Heart left ventricle (tissue), 16 donors: ENCODE measurements at places on chromosomes 11 and 22. TPM values are rescaled to one million over a fixed set of nuclear protein-coding genes. Genes with fewer than 3 reads are reported as not detected.

- H3K4me1 ChIP-seq: peaks cover 34% of the 10 kb centered on the region
- H3K4me3 ChIP-seq: no peak overlapping the region
- no peaks in the 10 kb centered on the region for H3K36me3 ChIP-seq
- no peak overlapping the region for H3K27ac ChIP-seq
- H3K27me3 ChIP-seq: no peaks in the 10 kb centered on the region
Measured at GRCh38 chr11:30322191-30322590, 713 bp upstream of the ARL14EP start.

DNA sequence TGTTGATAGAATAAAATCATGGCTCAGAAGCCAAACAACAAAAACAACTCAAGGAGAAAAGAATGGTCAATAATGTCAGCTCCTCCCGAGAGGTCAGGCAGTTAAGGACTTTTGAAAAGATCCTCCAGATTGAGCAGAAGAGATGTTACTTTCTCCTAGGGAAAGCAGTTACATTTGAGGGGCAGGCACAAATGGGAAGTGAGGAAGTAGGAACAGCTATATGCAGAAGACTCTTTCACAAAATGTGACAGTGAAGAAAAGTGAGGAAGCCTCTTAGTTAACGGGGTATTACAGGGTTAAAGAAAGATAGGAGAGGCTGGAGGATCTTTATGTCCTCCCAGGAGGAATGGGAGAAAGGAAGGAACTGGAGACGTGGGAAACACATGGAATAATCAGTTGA lies 3.4 kb downstream of the DCHS1 start:
- no peak for DNase-seq
- peaks cover 14% of the 10 kb centered on the region for H3K4me1 ChIP-seq
- H3K4me3 ChIP-seq: no peak overlapping the region
- H3K36me3 ChIP-seq: no peaks in the 10 kb centered on the region
- no peaks in the 10 kb centered on the region for H3K27me3 ChIP-seq

GRCh38 chr11:57462597-57462996 lies 2.3 kb downstream of the RTN4RL2 start:
- no peaks in the 10 kb centered on the region for H3K36me3 ChIP-seq
- peaks cover 14% of the 10 kb centered on the region for H3K4me1 ChIP-seq
- no peak for DNase-seq
- H3K27me3 ChIP-seq: peaks cover 9% of the 10 kb centered on the region
- H3K27ac ChIP-seq: no peak overlapping the region

DNA sequence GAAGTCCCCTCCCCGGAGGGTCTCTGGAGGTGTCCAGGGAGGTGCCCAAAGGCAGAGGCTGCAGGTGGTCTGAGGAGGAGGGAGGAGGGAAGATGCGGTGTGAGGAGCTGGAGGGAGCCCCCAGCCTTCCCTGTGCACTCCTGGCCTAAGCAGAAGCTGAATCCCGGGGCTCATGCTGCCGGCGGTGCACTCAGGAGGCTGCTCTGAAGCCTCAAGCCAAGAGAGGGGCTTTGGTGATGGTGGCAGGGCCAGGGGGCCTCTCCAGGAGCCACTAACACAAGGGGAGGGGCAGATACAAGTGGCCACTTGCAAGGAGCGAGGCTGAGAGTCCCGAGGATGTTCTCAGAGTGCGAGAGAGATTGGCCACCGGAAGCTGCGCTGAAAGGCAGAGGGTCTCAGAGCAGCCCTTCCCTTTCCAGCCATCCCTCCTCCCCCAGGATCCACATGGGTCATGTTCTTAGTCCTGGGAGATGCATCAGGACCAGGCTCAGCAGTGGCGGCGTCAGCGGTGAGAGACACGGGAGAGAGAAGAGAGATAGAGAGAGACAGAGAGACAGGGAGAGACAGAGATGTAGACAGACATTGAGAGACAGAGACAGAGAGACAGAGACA lies 774 bp upstream of the MRGPRG start:
- no peaks in the 10 kb centered on the region for H3K36me3 ChIP-seq
- no peaks in the 10 kb centered on the region for H3K4me1 ChIP-seq
- no peak overlapping the region for H3K4me3 ChIP-seq
- peaks cover 21% of the 10 kb centered on the region for H3K27me3 ChIP-seq
- H3K27ac ChIP-seq: no peak overlapping the region
- DNase-seq: peak; percentile 8

GRCh38 chr11:10629411-10630002 lies 61.0 kb upstream of the LYVE1 start:
- H3K27me3 ChIP-seq: no peaks in the 10 kb centered on the region
- no peak overlapping the region for H3K27ac ChIP-seq
- H3K4me3 ChIP-seq: no peak overlapping the region

DNA sequence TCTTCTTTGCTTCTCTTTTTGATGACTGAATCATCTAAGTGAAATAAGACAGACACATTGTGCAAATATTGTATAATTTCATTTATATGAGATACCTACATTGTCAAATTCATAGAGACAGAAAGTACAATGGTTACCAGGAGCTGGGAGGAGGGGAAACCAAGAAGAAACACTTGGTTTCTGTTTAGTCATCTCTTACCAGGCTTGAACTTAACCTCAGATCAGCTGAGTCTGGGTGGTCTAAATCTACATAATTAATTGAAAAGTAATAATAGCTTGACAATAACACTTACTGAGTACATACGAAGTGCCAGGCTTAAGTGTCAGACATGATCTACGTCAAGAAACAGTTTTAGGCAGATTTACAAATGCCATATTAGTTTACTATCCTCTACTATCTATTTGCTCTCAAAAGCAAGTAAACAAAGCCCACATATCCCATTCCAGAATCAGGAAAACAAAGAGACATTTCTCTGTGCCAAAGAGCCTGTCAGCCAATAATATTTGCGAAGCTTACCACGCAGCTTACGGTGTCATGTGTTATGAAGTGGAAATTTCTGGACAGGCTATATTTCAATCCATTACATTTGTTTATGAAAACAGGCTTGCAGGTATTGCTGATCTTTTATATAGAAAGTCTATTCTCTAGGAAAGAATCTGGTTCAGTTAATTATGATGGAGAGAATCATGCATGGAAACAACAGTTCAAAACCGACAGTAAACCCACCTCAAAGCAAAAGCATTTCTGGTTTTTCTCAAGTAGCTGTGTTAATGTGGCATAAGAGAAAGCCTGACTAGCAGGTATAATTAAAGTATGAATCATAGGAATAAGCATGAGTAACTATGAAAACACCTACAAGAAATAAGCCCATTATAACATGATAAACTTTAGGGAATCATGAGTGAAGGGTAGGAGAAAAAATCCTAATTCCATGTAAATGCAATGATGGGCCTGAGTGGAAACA lies 2.7 kb upstream of the ARHGAP42 start:
- H3K4me3 ChIP-seq: no peak overlapping the region
- H3K4me1 ChIP-seq: peaks cover 30% of the 10 kb centered on the region
- H3K27ac ChIP-seq: no peak overlapping the region

DNA sequence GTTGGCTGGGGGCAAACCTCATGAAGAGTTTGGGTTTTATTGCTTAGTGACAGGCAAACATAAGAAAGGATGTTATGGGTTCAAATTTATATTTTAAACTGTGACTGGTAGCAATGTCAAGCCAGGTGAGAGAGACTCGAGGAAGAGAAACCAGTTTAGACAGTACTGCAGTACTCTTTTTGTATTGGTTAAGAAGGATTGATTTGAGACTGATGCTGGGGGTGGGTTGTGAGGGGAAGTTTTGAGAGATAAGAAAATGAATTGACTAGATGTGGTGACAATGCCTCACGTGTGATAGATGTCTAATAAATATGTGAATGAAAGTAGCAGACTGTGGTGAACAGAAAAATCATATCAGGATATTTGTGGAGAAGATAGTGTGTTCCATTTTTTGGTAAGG lies 142.4 kb downstream of the DDX10 start:
- H3K4me1 ChIP-seq: no peaks in the 10 kb centered on the region
- no peak for DNase-seq
- no peaks in the 10 kb centered on the region for H3K36me3 ChIP-seq
- no peak overlapping the region for H3K27ac ChIP-seq

The OR2AG2 gene
- not detected for total RNA-seq

DNA sequence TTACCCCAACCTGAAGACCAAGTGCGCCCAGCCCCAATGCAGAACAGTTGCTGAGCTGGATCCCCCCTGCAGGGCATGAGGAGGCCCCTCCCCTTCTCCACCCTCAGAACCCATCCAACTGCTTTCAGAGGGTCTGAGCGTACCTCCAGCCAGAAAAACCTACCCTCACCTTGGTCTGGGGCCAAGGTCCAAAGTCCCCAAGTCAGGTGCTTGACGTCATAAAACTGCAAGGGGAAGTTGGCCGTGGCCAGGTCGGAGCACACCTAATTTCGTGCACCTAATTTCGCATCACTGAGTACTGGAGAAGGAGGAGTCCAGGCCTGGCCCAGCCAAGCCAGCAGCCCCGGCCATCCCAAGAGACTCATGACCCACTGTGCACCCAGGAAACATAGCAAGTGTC lies 289.8 kb downstream of the CTTN start:
- no peaks in the 10 kb centered on the region for H3K27me3 ChIP-seq
- H3K27ac ChIP-seq: no peak overlapping the region
- no peak overlapping the region for H3K4me3 ChIP-seq
- DNase-seq: no peak
- no peaks in the 10 kb centered on the region for H3K36me3 ChIP-seq
- H3K4me1 ChIP-seq: no peaks in the 10 kb centered on the region

DNA sequence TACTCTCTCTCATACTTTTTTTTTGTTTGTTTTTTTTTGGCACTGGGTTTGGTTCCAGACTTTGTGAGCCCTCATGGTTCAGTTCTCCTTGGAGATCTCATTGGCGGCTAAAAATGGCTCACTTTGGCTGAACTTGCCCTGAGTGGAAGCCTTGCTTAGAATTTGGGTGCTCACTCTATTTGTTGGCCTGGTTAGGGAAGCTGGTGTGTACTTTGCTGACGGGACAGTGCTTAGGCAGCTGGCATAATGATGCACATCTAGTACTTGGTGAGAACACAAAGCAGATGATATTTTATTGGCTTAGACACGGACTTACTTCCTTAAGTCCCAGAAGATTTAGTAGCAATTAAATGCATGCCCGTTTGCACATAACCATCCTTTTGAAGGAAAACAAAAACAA lies 66.5 kb upstream of the GRAMD1B start:
- no peak overlapping the region for H3K4me3 ChIP-seq
- no peaks in the 10 kb centered on the region for H3K36me3 ChIP-seq
- H3K27ac ChIP-seq: peak overlapping the region; percentile 85
- H3K4me1 ChIP-seq: peaks cover 24% of the 10 kb centered on the region

GRCh38 chr11:90235526-90235925 lies 12.7 kb upstream of the CHORDC1 start:
- no peaks in the 10 kb centered on the region for H3K36me3 ChIP-seq
- no peak overlapping the region for H3K4me3 ChIP-seq
- H3K27me3 ChIP-seq: no peaks in the 10 kb centered on the region
- no peak overlapping the region for H3K27ac ChIP-seq
- H3K4me1 ChIP-seq: no peaks in the 10 kb centered on the region
- no peak for DNase-seq

The CCDC157 gene
- total RNA-seq: 0.46 TPM

DNA sequence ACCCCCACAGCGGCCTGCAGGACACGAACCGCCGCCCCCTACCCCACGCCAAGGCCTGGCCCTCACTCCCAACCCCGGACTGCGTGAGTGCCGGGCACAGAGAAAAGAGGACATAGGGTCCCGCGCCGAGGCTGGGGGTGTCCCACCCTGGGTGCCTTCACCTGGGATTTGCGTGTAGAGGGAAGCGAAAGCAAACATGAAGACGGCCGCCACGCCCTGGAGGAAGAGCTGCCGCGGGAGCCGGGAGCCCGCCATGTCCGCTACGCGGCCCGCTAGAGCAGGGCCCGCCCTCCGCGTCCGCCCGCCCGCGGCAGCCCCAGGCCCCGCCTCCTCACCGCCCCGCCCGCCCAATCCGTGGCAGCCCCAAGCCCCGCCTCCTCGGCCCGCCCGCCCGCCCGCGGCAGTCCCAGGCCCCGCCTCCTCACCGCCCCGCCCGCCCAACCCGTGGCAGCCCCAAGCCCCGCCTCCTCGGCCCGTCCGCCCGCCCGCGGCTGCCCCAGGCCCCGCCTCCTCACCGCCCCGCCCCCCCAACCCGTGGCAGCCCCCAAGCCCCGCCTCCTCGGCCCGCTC lies at the start of gene LMF2:
Gene LMF2, minus strand, starts transcription at position 282 of the 570 bp plus-strand sequence. Its CDS starts 27 bp downstream, at position 255.
- H3K4me3 ChIP-seq: peak within 1 kb of the TSS; percentile 100
- peaks cover 20% of the 10 kb centered on the region for H3K4me1 ChIP-seq
- peaks cover 37% of the 10 kb centered on the region for H3K36me3 ChIP-seq

DNA sequence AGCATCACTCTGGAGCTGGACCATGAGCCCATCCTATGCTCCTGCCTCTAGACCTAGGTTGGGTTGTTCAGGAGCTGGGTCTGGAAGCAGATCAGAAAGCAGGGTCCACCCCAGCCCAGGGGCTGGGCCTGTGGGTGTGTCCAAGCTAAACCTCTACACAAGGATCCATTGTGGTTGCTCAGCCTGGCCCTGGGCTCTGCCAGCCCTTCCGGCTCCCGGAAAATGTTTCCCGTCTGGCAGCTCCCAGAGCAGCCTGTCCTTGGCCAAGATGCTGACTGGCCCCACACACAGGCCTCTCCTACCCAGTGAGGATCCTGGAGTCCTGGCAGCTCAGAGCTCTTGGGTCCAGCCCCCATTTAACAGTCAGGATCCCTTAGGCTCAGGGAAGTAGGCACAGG lies 35.3 kb upstream of the FCHSD2 start:
- H3K4me1 ChIP-seq: peaks cover 16% of the 10 kb centered on the region
- H3K27me3 ChIP-seq: no peaks in the 10 kb centered on the region
- DNase-seq: peak; percentile 52
- no peaks in the 10 kb centered on the region for H3K36me3 ChIP-seq
- H3K27ac ChIP-seq: peak overlapping the region; percentile 80

- no peaks in the 10 kb centered on the region for H3K36me3 ChIP-seq
- no peak for DNase-seq
- no peak overlapping the region for H3K27ac ChIP-seq
- no peak overlapping the region for H3K4me3 ChIP-seq
- H3K4me1 ChIP-seq: no peaks in the 10 kb centered on the region
- no peaks in the 10 kb centered on the region for H3K27me3 ChIP-seq
Measured at GRCh38 chr22:22201185-22201929, 43.2 kb upstream of the VPREB1 start.

The OR2D2 gene
- not detected for total RNA-seq

The SCGB1C1 gene
- total RNA-seq: not detected

The APOL6 gene
- total RNA-seq: 4.3 TPM

DNA sequence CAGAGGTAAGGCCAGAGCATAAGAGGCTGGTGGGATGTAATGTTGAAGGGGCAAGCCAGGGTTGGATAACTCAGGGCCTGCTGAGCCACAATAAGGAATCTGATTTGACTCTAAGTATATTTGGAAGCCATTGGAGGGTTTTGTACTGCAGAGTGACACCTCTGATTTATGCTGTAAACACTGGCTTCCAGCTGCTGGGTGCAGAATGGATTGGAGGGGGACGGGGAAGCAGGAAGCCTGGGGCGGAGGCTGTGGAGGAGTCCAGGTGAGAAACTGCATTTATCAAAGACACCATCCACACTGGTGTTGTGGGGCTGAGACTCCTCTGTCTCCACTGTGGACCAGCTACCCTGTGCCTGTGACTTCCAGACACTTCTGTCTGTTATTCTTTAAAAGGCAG lies 26.8 kb downstream of the MIAT start:
- H3K4me3 ChIP-seq: no peak overlapping the region
- peaks cover 18% of the 10 kb centered on the region for H3K36me3 ChIP-seq
- DNase-seq: no peak
- H3K27ac ChIP-seq: no peak overlapping the region
- H3K4me1 ChIP-seq: no peaks in the 10 kb centered on the region
